ENCODE measurements at places on chromosomes 5 and 9.

GRCh38 chr5:612498-613424 lies 621 bp downstream of the CEP72 start:
- DNase-seq = peak; percentile 40

DNA sequence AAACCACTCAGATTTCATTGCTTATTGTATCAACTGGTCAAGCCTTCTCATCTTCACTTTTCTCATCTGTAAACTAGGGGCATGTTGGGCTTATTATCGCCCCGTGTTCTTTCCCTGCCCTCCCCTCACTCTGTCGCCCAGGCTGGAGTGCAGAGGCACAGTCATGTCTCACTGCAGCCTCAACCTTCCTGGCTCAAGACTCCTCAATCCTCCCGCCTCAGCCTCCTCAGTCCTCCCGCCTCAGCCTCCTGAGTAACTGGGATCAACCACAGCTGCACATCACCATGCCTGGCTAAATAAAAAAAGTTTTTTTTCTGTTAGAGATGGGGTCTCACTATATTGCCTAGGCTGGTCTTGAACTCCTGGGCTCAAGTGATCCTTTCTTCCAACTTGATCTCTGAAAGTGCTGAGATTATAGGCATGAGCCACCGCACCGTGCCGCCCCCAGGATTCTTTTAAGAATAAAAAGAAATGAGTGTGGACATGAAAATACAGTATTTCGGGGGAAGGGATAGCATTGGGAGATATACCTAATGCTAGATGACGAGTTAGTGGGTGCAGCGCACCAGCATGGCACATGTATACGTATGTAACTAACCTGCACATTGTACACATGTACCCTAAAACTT lies 2.0 kb downstream of the MAML1 start:
- no peak for DNase-seq

GRCh38 chr5:178208540-178209227 lies 4.4 kb downstream of the HNRNPAB start:
- peak; percentile 30 for DNase-seq

DNA sequence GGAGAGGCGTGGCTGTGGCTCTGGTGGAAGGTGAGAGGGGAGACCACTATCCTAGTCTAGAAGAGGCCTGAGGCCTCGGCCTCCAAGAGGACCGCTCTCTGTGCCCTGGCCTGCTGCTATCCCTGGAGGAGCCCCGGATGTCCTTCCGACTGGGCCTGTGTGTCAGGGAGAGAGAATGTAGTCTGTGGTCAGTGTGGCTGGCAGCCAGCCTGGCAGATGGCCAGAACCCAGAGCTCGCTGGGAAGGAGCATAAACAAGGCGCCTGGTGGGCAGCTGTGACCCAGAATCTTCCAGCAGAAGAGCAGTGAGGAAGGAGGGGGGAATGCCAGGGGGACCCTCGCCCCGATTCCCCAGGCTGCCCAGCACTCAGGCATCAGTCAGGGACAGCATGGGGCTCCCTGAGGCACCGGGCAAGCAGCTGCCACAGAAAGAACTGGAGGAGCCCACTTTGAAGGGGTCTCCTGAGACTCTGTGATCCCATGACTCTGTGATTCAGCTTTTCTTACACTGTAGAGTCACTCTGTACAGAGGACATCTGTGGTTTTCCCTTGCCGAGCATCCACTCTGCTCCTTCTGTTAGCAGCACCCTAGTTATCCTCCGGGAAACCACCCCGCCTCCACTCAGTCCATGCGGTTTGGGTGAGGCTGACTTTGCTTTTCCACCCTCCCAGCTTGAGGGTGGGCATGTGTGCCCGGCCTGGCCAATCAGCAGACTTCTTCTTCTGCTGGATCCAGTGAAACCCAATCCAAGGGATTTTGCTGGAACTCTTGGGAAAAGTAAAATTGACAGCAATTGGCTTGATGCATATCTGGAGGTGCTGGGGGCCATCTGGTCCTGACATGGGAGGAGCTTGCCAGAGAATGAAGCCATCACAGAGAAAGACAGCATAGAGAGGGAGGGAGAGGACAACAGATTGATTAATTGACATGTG lies 46.2 kb upstream of the PWWP2A start:
- peak; percentile 81 for DNase-seq

DNA sequence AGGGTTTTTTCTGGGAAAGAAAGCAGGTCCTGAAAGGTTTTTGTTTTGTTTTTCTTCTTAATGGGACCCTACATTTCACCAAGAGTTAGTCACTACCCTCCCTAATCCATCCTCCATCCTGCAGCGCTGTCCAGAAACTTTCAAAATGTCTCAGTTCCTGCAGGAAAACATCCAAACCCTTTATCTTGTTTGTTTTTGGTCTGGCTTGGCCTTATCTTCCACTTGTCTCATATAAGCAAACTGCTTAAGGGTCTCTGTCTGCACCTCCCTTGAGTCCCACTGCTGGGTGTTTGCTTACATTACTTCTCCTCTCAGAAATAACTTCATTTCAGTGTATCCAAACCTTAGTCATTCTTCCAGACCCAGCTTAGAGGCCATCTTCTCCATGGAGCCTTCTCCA lies 11.0 kb upstream of the TRAF1 start:
- no peak for DNase-seq

- DNase-seq = no peak
These were observed 133.4 kb downstream of the TRPM3 start for GRCh38 chr9:70987986-70988385.

DNA sequence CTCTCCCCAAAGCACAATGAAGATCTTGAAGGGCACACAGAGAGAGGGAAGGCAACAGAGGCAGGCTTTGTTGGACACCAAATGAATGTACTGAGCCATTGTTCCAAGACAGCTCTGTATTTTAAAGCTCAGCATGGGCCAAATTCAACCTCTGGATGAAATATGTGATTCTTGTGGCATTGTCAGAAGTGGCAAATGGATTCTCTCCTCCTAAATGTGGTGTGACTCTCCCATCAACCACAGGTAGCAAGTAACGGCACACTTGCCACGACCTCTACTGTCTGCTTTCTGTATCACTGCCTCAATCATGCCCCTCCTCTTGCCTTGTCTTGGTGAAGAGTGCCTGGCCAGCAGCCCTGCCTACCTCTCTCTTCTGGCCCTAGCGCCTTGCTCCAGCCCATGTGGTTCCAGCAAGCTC lies 6.1 kb upstream of the MOB3B start:
- no peak for DNase-seq

DNA sequence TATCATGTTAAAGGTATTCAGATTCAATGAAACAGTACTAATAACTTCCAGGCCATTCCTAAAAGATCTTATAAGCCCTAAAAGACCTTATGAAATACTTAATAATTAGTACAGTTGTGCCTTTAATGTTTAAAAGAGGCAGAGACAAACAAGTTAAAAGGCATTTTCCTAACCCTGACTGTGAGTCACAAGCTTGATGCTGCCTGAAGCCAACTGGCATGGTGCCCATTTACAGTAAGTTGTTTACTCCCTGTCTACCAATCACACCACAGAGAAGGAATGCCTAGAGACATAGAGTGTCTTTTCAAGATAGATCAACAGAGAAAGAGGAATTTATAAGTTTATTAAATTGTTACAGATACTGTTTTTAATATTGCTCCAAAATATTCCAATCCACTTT lies 47.8 kb downstream of the NR3C1 start:
- DNase-seq = no peak

- DNase-seq = no peak
These were observed 104.3 kb upstream of the PHYKPL start for GRCh38 chr5:178336889-178337288.

DNA sequence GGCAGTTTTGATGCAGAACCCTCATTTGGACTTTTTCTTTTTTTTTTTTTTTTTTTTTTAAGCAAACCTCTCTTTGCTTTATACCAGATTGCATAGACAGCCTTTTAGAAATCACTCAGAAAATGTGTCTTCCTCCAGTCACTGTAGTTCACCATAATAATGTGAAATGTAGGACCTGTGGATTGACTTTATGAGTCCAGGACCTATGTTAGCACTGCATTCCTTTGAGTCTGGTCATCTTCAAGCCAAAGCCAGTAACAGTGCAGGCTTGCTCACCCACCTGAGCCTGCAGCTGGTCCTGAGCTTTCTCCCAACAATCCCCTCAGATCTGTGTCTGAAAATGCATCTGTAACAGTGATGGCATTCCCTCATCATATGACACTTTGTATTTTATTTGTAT lies 110.7 kb upstream of the NFIL3 start:
- no peak for DNase-seq

GRCh38 chr5:80072103-80073073 lies 37.2 kb downstream of the THBS4 start:
- DNase-seq = no peak

Measured in left forelimb (tissue), 1 donor.